ENCODE measurements at places on chromosomes 5 and 9.

- DNase-seq, result no peak
Measured at GRCh38 chr5:120678279-120678678, 214.2 kb downstream of the PRR16 start.

DNA sequence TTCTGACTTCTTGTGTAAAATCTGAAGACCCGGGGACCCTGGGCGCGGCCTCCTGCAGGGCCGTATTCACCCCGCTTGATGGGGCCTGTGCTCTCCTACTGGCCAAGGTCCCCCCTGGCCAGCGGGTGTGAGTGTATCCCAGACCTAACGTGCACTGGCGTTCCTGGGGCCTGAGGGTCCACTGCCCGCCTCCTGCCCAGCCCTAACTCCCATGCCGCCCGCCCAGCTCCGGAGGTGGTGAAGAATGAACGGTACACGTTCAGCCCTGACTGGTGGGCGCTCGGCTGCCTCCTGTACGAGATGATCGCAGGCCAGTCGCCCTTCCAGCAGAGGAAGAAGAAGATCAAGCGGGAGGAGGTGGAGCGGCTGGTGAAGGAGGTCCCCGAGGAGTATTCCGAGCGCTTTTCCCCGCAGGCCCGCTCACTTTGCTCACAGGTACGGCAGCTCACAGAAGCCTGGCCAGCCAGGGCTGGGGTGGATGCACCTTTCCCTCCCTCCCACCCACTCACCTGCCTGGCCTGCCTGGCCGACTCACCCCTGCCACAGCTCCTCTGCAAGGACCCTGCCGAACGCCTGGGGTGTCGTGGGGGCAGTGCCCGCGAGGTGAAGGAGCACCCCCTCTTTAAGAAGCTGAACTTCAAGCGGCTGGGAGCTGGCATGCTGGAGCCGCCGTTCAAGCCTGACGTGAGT, 9.5 kb downstream of the GRK6 start:
- DNase-seq, result no peak

DNA sequence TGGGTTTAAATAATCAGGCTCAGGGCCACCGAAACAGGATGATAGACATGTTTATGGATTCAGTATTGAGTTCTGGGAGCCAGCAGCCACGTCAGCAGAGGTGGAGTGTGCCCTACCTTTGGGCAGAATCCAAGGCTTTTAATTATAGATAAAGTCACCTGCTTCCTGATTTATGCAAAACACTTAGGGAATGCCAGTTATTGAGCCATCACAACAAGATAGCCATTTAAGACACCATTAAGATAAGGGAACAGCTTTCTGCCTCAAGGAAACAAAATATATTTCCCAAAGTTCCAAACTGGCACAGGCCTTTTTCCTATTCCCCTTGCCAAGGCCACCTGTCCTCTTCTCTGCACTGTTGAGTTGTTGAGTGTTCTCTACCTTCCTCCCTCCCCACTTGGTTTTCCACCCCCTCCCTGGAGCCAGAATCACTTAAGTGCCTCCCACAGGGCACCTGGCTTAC, 2.4 kb downstream of the CCL28 start:
- DNase-seq, result no peak

- no peak for DNase-seq
Measured at GRCh38 chr5:1728846-1729245, 70.8 kb downstream of the MRPL36 start.

- no peak for DNase-seq
Measured at GRCh38 chr9:115845648-115846312, 307.8 kb upstream of the PAPPA start.

DNA sequence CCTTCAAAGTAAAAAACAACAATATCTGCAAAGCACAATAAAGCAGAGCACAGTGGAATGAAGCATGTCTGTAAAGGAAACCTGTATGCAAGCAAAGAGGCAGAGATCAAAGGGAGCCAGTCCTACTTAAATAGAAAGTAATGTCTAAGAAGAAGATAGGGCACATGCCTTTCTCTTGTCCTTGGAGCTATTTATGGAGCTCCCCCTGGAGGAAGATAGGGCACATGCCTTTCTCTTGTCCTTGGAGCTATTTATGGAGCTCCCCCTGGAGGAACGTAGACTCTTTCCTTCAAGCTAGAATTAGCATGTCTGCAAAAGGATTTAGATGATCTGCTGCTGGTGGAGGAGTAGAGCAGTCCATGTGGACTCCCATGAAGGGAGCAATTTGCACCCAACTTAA, 168.1 kb upstream of the RASEF start:
- DNase-seq, result no peak

DNA sequence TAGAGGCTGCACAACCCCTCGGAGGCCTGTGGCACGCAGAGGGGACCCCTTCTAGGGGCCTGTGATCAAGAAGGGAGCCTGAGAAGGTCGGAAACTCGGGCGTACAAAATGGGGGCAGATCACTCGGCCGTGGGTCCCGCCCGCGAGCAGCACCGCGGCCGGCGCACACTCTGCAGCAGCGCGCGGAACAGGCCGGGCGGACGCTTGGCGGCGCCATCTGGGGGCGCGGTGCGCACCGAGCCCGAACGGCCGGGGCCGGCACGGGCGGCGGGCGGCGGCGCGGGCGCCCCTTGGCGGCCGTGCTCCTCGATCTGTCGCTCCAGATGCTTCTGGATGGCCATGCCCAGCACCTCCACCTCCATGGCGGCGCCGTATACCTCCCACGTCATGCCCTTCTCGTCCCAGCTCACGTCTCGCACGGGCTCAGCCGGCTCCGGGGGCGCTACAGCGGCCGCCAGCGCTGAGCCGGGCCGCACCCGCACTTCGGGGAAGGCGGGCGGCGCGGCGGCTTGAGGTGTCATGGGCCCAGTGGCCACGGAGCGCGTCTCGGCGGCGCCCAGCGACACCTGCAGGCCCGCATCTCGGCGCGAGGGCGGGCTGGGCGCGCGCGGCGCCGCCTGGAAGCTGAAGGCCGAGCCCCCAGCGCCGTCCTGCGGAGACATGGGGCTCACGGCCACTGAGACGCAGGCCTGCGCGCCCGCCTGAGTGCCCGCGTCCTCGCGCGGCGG, 13.1 kb downstream of the GPRIN1 start:
- DNase-seq, result no peak

GRCh38 chr9:3464033-3464638, 61.7 kb downstream of the RFX3 start:
- no peak for DNase-seq

- no peak for DNase-seq
Measured at GRCh38 chr9:86485359-86485758, 131.1 kb upstream of the TUT7 start.

DNA sequence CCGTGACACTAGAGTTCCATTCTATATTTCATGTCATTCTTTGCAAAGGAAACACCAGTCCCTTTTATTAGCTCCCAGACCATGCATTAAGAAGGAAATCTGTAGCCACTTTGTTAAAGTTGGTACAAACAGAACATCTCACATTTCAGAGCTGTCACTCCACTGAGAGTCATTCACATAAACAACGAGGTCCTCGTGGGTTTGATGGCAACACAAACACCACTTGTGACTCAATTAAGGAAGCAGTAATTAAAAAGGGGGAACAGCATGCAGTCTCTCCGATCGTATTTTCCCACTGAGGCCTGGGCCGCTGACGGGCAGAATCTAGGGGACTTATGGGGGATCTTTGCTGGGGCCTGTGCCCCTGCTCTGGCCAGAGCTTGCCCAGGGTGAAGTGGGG, 94.2 kb upstream of the ZNF618 start:
- DNase-seq, result no peak

GRCh38 chr5:110054240-110054639, 364.5 kb downstream of the MAN2A1 start:
- DNase-seq, result no peak

- DNase-seq, result no peak
Measured at GRCh38 chr5:73188764-73189531, 16.0 kb downstream of the TMEM174 start.

All from NCI-H526 treated with DMSO at 0.1 percent for 48 hours (cell line).